ENCODE measurements at places on chromosomes 11 and 22.

- DNase-seq: no peak
Measured at GRCh38 chr22:19522881-19523239, 1.4 kb downstream of the CLDN5 start.

DNA sequence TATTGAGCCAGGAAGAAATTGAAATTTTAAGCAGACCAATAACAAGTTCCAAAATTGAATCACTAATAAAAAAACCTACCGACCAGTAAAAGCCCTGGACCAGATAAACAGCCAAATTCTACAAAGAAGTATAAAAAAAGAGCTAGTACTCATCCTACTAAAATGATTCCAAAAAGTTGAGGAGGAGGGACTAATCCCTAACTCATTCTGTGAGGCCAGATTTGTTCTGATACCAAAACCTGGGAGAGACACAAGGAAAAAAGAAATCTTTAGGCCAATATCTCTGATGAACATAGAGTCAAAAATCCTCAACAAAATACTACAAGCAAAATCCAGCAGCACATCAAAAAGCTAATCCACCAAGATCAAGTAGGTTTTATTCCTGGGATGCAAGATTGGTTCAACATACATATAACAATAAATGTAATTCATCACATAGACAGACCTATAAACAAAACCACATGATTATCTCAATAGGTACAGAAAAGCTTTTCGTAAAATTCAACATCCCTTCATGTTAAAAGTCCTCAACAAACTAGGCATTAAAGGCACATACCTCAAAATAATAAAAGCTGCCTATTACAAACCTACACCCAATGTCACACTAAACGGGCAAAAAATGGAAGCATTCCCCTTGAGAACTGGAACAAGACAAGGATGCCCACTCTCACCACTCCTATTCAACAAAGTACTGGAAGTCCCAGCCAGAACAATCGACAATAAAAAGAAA lies 13.1 kb downstream of the OR52A5 start:
- no peak for DNase-seq

GRCh38 chr11:110631551-110631950 lies 80.7 kb downstream of the ARHGAP20 start:
- no peak for DNase-seq

DNA sequence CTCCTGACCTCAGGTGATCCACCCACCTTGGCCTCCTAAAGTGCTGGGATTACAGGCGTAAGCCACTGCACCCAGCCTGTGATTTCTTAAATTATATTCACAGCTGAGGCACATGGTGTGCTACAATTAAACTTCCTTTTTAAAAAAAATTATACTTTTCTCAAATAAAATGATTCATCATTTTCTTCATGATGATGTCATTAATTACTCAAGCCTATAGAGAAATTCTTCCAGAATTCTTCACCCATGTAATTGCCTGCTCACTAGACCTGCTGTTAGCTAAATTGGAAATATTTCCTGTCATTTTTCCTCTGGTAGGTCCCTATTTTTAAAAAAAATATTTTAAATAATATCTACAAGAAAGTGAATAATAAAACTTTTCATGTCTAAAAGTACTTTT lies 440.0 kb upstream of the ANO3 start:
- no peak for DNase-seq

GRCh38 chr22:27136596-27136995 lies 479.2 kb downstream of the MIAT start:
- DNase-seq: no peak

DNA sequence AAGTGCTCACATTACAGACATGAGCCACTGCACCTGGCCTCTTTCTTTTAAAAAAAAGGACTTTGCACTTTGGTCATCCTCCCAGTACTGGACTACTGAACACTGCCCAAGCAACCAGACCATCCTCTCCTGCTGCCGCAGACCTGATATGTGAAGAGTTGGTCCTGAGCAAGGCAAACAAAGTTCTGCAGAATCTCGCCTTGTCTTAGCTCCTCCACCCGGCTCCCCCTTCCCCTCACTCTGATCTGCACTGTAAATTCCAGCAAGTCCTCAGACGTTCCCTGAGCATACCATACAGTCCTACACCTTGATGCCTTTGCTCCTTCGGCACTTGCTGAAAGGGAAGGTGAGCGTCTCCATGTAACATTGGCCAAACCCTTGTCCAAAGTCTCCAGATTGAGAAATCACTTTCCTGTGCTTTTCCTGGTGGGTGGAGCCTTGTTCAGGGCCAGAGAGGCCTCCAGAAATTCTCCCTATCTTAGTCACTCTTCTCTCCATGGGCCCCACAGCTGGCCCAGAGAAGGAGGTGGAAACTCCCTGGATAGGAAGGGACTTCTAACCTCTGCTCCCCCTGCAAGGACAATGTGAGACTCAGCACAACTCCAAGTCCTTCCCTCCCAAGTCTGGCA lies 47.0 kb upstream of the TIMP3 start:
- no peak for DNase-seq

GRCh38 chr11:92245700-92246271 lies 21.2 kb downstream of the FAT3 start:
- no peak for DNase-seq

DNA sequence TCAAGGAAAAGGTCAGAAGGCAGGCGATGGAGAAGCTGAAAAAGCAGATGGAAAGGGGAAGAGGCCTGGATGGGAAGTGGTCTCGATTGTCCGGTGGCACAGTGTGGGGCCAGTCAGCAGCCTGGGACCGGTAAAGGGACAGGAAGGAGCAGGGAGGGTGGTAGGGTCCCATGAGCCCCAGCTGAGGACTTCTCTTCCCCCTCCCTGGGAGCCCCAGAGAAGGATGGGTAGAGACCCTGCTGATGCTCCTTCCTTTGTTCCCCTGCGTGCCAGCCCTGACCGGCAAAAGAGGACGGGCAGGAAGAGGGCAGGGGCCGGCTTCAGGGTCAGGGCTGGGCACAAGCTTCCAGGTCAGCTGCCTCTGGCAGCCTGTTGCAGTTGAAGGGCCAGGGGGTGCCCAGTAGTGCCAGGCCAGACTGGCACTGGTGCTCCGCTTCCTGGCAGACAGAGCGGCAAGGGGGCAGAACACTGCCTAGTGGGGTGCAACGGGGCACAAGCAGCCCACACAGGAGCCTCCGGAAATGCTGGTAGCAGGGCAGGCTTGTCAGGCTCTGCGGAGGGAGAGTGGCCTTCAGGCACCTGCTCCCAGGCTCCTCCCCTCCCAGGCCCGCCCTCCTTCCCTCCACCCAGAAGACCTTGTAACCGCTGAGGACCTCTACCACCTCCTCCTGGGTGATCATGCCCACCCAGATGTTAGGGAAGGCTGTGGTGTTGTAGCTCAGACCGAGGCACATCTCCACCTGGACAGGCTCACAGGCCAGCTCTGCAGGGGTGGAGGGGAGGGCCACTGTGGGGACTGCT lies 739 bp upstream of the C1QTNF5 start:
- no peak for DNase-seq

- DNase-seq: no peak
Measured at GRCh38 chr11:47861728-47862127, 13.6 kb upstream of the NUP160 start.

DNA sequence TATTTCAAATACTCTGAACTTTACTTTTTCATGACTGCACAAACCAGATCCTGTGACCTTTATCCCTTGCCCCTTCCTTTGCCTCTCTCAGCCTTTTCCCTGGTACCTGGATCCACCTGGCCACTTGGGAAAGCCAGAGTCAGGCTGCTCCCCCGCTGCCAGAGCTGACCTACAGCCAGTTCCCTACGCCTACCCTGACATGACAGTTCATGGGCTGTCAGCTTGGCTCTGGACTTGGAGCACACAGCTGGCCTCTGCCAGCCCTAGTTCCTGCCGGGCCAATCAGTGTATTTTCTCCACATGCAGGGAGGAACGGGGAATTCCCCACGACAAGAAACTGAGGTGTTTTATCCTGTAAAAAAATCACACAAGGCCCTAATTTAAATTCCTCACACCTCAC lies 382.6 kb downstream of the INSC start:
- no peak for DNase-seq

- DNase-seq: no peak
Measured at GRCh38 chr11:84855508-84856245, 771.5 kb downstream of the DLG2 start.

GRCh38 chr11:128928400-128928799 lies 14.3 kb downstream of the TP53AIP1 start:
- no peak for DNase-seq

GRCh38 chr22:27137871-27138337 lies 480.5 kb downstream of the MIAT start:
- no peak for DNase-seq

GRCh38 chr11:72413914-72414628 lies 20.3 kb downstream of the CLPB start:
- DNase-seq: peak; percentile 53

GRCh38 chr11:61718621-61719302 lies 33.7 kb upstream of the MYRF start:
- DNase-seq: no peak

GRCh38 chr11:76567261-76567660 lies 103.3 kb downstream of the LRRC32 start:
- no peak for DNase-seq

- peak; percentile 38 for DNase-seq
Measured at GRCh38 chr22:38214302-38215056, 12.7 kb downstream of the MAFF start.

DNA sequence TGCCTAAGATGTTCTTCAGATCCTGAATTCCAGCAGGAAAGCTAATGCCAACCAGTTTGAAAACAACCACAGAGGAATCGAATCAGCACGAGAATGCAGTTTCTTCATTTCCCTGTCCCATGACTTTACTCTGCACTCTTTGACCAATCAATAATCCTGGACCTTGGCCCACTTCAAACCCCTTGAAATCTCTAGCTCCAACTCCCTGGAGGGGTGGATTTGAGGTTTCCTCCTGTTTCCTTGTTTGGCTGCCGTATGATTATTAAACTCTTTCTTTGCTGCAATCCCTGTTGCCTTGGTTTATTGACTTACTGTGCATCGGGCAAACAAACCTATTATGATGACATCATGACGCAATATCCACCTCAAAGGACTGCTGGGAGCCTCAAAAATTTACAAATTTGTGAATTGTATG lies 109.3 kb downstream of the FBXO7 start:
- no peak for DNase-seq

- no peak for DNase-seq
Measured at GRCh38 chr11:110133160-110133559, 40.0 kb downstream of the ZC3H12C start.

DNA sequence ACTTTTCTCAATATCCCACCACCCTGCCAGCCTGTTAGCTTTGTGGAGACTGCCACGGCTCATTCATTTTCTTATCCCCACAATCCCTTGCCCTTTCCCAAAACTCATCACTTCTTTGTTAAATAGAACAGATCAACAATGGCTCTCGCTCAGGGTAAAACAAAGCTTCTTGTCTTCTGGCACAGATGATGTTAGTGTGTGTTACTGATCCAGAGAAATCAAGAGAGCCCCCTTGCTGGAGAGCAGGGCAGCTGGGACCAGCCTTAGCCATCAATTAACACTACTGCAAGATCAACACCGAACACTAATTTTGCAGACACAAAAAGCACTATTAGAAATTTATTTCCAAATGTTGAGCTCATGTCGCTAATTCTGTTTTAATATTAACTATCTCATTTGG lies 420.9 kb downstream of the TENM4 start:
- no peak for DNase-seq

- no peak for DNase-seq
Measured at GRCh38 chr11:20443596-20443995, 56.1 kb downstream of the PRMT3 start.

DNA sequence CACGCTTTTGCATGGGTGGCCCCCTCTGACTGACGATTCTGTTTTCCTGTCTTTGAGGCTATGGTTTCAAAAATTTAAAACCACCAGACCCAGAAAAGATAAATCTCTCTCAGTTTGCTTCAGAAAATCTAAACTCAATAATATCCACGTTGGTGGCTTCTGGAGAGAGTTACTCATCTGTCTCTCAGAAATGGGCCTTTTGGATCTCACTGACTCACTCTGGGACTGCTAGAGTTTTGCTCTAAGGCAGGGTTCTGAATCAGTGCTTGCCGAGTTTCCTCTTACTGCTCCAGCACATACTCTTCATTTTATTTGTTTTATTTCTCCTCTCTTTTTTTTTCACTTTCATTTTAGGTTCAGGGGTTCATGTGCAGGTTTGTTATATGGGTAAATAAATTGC lies 305.7 kb downstream of the BLID start:
- DNase-seq: no peak

DNA sequence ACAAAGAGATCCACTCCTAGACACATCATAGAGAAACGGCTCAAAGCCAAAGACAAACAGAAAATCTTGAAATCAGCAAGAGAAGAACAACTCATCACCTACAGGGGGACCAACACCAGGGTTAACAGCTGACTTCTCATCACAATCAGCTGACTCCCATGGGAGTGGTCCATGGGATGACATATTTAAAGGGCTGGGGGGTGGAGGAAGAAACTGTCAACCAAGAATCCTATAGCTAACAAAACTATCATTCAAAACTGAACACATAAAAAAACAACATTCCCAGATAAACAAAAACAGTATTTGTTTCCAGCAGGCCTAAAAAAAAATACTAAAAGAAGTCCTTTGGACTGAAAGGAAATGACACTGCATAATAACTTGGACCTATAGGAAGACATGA lies 86.7 kb downstream of the APOL5 start:
- no peak for DNase-seq
